T-cell (primary cell): ENCODE measurements at places on chromosomes 12 and 14.
A peak's percentile ranks its signal among the peaks of the same experiment; 100 is the strongest.

DNA sequence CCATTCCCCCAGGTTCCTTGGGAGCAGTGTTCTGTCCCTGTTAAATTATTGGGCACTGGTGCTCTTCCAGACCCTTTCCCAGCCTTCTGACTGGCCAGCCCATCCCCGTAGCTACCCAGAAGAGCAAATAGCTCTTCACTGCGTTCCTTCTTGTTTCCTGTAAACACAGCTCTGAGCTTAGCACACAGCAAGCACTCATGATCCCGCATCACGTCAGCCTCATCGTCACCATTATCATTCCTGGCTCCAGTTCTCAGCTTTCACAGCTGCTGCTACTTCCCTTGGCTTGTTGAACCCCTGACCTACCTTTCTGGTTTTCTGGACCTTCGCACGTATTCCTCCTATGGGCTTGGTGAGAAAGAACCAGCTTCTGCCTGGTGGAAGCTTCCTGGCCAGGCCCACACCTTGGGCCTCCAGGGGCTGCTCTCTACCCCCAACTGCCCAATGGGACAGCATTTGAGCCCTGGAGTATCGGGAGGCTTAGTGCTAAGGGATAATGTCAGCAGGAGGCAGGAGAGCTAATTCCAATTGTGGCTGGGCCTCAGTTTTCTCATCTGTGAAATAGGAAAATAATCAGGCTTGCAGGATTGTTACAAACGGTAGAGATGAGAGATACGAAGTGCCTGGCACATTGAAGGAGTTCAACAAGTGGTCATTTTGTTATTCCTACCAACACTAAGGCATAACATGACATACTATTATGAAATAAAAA is 22.6 kb upstream of the PAPOLA start:
- no peak for DNase-seq

GRCh38 chr12:53938326-53939140 is at the start of gene HOXC13:
TSS of gene HOXC13 (plus strand) at chr12:53938831. CDS start at chr12:53938907, 76 bp downstream.
- no peak for DNase-seq

GRCh38 chr12:14629832-14630710 is 62.4 kb upstream of the PLBD1 start:
- peak; percentile 13 for DNase-seq

DNA sequence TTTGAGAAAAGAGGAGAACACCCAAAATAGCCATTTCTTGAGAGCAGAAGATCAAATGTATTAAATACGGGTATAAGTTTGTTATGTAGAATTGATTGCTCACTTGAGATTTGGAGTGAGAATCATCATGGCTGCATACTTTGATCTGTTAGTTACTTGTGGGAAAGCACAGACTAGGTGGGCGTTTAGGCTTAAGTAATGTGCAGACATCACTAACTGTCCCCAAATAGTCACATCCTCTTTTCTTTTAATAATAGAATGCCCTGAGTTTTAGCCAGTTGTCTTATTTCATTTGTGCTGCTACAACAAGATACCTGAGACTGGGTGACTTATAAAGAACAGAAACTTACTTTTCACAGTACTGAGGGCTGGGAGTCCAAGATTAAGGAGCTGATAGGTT is 14.3 kb upstream of the GTF2A1 start:
- no peak for DNase-seq

GRCh38 chr12:85393606-85394005 is 113.6 kb downstream of the ALX1 start:
- DNase-seq, result no peak

GRCh38 chr14:33250963-33251362 is 312.3 kb downstream of the NPAS3 start:
- DNase-seq, result no peak

DNA sequence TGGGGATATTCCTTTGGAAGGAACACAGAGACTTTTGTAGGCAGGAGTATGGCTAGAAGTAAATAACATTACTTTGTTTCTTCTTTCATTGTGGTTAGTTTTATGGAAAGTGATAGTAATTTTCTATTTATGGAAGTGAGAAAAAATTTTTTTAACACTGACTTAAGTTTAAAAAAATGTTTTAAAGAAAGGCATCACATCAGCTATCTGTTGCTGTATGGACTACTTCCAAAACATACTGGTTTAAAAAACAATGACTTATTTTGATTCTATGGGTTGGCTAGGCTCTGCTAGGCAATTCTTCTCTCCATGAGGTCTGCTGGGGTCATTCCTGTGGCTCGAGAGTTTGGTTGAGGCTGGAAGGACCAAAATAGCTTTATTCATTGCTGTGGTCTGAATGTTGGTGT is 31.7 kb upstream of the SLC38A2 start:
- no peak for DNase-seq

- DNase-seq, result no peak
Measured at GRCh38 chr12:19737019-19737418, 297.7 kb downstream of the AEBP2 start.

GRCh38 chr14:104386151-104386841 is 193.3 kb upstream of the C14orf180 start:
- no peak for DNase-seq

DNA sequence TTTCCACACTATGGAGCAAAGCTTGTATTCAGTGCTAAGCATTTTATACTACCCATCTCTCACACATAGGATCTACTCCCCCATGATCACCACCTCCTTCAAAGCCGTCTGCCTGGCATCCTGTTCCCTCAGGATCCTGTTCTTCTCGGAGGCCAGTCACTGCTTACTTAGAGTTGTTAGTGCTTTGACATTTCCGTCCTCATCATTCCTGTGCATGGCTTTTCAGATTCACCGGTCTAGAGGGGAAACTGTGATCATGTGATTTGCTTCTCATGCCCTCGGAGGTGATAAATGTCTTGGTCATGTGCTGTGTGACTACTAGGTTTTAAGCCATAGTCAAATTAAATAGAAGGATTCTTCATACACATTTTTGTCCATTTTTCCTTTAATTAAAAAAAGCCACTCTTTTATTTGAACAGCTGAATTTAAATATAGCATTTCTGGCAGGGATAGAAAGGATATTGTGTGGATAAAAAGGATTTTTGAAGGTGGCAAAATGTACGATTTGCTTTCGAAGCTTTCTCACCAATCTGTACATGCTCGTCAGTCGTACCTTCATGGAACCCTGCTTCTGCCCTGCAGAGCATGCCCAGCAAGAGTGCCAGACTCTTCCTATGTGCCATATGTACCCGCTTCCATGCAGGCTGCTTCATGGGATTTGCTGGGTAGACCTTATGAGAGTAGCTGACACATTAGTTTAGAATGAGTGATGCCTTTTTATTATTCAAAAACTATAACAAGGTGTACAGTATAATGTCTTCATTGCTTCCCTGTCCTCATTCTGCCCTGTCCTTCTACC is 53.3 kb downstream of the BMAL2 start:
- DNase-seq, result no peak

- DNase-seq, result no peak
Measured at GRCh38 chr14:75495399-75495798, 26.9 kb upstream of the BATF start.

DNA sequence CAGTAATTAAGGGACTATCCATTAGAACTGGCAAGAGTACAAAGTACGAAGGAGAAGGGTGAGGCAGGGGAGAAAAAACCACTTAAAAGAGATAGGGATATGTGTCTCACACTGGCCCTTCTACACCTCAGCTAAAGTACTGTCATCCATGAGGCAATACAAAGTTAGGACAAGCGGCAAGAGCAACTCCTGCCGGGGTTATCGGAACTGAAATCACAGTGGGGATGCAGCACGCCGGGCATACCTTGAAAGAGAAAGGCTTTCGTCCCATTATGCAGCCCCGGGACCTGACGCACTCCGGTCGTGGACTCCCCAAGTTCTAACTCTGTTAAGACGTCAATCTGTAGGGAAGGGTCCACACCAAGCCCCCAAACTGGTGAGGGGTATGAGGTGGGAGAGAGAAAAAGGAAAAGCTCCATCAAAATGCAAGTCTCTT is 1.1 kb downstream of the NELL2 start:
- DNase-seq, result no peak

DNA sequence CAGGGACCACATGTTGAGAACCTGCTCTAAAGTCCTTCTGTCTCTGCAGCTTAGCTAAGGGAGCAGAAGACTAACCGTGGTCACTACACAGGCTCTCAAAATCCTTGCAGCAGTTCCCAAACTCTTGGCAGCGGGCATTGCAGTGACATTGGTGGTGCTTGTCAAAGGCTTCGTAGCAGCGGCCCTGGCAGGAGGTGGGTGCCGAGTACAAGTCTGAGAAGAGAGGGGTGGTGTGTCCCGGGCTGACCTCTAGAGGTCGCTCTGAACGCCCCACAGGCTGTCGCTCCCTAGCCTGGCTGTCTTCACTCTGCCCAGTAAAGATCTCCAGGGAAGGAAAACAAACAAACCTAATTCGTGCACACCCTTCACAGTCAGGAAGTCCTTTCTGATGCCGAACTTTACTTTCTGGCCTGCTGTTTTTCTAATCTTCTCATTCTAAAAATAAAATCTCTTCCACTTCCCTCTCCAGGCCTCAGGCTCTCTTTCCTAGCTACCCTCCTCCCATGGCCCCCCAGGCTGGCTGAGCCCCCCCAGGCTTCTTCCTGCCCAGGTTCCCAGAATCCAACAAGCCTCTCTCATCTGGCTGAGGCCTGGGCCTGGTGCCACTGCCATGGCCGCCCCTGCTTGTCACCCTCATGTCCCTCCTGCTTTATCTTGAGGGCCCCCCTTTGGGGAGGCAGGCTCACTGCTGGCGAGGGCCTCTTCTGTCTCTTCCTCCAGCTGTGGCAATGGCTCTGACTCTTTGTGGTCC is 7.7 kb downstream of the ENDOU start:
- peak; percentile 42 for DNase-seq

DNA sequence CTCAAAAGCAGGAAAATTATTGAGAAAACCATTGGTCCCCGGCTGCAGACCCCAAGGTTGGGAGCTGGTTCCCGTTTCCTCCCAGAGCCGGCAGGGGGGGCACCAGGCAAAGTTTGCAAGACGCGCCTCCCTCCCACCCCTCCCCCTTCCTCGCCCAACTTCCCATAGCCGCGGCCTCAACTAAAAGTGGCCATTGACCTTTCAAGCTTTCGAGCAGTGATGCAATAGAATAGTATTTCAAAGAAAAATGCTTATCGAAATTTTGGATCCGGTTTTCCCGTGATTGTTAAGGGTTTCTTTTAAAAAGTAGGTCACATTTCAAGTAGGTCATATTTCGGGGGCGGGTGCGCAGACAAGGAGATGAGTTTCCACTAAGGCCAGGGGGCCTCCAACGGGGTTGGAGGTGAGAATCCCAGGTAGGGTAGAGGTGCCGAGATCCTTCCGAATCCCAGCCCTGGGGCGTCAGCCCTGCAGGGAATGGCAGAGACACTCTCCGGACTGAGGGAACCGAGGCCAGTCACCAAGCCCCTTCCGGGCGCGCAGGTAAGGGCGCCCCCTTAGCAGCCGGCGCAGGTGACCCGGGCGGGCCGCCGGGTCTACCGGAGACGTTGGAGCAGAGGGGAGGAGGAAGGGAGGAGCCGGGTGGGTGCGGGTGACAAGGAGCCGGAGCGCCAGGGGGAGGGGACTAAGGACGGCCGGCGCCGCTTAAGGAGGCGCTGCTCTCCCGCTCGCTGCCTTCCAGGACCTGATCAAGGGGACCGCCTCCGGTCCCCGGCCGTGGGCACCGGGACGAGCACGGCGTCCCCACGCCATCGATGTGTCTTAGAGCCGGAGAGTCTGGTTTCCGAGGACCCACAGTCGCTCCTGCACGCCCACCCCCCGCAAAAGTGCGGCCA is 2.6 kb upstream of the SOCS2 start:
- DNase-seq, result peak; percentile 62

DNA sequence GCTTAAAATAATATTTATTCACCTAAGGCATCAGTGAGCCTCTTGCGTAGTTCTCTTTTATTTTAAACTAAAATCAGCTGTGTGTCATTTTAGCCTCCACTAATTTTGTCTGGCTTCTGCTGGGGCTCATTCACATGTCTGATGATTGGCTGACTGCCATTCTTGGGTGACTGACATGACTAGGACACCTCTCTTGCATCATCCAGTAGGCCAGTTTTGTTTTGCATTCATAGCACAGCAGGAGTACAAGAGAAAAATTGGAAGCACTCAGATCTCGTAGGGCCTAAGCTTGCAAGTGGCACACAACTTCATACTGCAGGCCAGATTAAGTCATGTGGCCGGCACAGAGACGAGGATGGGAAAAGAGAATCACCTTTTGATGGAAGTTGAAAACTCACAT is 1226.5 kb downstream of the GALC start:
- DNase-seq, result no peak

- DNase-seq, result no peak
Measured at GRCh38 chr12:16323010-16323409, 24.4 kb upstream of the MGST1 start.

DNA sequence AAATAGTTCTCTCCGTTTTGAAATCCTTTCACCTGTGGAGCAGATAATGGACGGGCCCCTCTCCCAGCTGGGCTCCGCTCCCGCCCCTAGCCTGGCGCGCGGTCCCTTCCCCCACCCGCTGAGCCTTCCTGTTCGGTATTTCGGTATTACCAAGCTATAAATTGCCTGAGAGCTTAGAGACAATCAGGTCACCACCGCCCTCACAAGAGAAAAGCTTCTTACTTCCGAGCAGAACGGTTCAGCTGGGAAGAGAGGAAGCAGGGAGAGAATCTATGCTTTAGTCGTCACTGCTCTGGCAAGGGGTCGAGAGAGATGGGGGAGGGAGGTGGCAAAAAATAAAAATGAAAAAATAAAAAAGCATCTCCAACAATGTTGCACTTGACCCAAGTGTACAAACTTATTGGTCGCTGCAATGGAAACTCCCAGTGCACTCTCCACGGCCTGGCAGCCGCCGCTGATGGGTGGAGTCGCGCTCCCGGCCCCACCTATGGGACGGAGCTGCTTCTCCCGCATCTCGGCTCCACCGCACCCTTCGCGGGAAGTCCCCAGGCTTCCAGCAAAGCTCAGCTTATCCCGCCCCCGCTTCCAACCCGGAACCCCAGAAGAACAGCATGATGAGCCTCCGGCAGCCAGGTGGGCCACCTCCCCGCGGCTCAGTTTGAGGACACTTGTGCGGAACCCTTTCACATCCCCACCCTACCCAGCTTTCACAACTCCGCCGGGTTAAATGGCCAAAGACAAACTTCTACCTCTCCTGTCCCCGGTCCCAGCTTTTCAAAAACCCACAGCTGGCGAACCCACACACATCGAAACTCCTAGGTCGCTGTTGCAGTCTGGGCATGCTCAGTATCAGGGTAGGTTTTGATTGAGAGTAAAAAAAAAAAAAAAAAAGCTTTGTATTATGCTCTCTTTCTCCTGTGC is 832 bp upstream of the SYT1 start:
- DNase-seq, result no peak

DNA sequence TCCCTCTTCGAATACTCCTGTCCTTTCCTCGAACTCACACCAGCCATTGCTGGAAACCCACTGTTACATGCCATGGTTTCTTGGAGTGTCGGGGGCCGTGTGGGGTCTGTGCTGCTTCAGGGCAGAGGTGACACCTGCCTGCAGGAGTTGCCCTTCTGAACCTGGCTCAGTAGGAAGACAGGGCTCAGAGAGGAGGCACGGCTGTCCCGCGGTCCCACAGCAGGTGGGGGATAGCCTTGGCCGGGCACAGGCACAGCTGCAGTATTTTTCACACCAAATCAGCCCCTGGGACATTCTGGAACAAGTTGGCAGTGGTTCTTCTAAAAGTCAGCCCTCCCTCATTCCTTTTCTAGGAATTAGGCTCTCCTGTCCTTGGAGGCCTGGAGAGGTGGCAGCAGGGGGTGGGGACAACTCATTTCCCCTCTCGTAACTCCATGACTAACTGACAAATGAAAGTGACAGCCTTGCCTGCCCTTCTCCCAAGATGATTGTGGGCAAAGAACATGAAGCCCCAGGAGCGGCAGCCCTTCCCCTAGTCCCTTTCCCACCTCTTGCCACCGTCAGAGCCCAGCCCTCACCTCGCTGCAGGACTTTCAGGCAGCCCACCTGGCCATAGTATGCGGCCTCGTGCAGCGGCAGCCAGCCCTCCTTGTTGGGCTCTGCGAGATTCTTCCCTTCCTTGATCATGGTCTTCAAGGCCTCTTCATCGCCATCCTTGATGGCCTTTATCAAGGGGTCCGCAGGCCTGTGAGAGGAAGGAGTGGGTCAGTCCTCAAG is 22.4 kb downstream of the ASB2 start:
- DNase-seq, result no peak
